GOT3 (cell line): ENCODE measurements at places on chromosomes 13 and 19.

GRCh38 chr13:113962386-113962785 is 11.5 kb downstream of the C13orf46 start:
- no peak for DNase-seq

- no peak for DNase-seq
Measured at GRCh38 chr19:18428787-18429674, 8.9 kb downstream of the ISYNA1 start.

DNA sequence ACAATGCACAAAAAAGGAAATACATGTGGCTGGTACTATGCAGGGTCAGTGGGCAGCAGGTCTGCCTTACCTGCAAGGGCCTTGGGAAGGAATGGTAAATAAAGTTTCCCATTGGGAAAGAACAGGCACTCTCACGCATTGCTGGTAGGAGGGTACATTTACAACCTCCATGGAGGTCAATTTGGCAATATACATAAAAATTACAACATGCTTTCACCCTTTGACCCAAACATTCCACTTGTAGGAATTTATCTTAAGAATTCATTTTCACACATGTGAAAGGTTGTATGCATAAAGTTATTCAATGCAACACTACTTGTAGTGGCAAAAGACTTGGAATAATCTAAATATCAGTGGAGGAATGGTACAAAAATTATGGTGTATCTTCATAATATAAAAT is 216.4 kb downstream of the DLEU7 start:
- no peak for DNase-seq

- DNase-seq, result no peak
Measured at GRCh38 chr13:105513448-105513847, 1022.0 kb downstream of the EFNB2 start.

DNA sequence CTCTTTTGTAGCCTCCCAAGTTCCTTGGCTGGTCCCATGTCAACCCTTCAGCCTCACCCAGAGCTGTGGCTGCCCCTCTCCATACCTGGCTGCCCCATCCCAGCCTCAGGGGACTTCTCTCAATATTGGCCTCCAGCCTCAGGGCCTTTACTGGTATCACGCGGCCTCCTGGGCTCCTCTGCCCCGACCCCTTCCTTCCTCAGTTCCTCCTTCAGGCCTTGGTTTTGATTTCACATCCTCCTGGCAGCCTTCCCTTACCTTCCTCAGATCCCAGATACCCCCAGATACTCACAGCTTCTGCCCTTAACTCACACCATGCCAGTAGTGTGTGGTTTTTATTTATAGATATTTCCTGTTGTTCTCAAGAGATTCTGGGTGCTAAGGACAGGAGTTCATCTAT is 12.8 kb upstream of the SCN1B start:
- no peak for DNase-seq

DNA sequence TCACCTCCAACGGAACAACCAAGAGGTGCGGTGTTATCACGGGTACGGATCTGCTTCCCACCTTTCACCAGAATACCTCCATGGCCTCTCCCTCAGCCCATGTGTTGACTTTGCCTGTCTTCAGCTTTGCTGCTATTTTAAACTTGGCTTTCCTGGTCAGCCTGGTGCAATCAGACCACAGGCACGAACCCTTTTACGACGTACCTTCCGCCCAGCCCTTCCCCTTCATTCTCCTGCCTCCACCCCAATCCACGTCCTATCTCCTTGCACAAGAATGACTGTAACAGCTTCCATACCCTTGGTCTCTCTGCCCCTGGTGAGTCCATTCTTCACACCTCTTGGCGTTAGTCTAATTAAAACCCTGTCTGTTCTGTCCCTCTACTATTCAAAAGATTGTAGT is 431.7 kb downstream of the EFNB2 start:
- no peak for DNase-seq

- DNase-seq, result no peak
Measured at GRCh38 chr13:36154567-36155291, 23.5 kb upstream of the DCLK1 start.

DNA sequence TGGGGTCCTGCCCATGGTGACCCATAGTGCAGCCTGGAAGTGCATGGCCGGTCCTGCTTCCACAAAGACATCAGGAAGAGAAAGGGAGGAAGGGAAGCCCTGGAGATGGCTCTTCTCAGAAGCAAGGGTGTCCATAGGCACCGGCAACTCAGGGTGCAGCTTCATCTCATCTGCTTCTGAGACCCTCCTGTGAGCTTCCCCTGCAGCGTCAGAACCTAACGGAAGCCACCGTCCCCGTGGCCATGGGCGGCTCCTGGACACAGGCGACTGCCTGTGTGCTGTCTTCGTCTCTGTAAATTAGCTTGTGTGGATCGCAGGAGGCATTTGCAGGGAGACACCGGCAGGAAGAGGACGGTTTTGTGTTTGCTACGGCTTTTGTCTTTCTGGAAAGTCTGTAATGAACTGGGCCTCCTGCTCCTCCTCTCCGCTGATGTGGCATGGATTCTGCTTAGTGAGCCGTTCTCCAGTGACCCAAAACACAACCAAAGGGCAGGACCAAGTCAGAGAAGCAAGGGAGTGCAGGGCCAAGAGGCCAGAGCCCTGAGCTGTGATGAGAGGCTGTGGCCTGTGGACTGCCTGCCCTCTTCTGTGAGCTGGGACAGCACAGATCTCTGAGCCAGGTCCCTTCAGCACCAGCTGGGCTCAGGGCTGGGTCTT is 2.5 kb downstream of the ATP4B start:
- no peak for DNase-seq

DNA sequence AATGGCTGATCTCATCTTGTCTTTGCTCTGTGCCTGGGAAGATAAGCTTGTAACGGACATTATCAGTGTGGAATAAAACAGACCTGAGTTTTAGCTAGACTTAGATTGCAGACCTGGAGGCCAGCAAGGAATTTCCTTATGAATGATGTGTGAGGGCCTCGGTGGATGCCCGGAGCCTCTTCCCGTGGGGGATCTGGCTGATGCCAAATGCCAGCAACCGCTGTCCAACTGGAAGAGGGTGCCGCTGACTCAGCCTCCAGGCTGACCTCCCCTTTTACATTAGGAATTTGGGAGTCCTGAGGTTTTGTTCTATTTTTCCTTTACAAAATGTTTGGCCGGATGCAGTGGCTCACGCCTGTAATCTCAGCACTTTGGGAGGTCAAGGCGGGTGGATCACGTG is 19.6 kb upstream of the LILRA2 start:
- no peak for DNase-seq

DNA sequence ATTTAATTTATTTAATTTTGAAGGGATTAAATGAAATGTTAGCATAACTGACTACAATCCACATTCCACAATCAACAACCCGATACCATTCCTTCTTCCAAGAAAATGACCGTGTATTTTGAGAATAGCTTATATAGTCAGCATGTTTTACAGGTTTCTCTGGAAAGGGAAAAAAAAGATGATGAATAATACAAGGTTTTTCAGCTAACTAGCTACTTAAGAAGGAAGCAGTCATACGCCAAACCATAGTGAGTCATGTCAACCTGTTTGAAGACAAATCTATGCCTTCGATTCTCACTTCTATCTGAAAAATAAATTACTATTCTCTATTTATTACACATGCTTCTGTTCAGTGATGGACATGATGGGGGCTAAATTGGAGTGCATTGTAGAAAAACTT is 258.6 kb downstream of the EFNB2 start:
- DNase-seq, result no peak

DNA sequence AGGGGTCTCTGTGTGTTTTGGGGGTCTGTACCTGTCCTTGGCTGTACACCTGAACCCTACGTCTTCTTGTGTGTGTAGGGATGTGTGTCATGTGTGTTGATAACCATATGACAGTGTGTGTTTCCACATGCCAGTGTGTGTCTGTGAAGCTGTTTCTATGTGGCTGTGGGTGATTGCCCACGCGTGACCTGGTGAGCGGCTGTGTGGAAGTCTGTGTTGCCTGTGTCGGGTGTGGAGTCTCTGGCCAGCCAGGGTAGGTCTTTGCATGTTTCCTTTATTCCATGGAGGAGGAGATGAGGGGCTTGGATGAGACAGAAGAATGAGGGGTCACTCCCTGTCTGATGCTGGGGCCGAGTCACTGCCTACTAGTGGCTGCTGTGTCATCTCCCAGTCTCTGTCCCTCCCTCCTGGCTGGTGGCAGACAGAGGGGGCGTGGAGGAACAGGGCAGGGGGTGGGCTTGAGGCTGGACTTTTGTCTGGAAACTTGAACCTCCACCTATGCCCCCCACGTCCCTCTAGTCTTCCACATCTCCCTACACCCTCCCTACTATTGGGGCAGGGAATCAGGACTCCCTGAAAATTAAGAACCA is 2.8 kb upstream of the FOSB start:
- no peak for DNase-seq

DNA sequence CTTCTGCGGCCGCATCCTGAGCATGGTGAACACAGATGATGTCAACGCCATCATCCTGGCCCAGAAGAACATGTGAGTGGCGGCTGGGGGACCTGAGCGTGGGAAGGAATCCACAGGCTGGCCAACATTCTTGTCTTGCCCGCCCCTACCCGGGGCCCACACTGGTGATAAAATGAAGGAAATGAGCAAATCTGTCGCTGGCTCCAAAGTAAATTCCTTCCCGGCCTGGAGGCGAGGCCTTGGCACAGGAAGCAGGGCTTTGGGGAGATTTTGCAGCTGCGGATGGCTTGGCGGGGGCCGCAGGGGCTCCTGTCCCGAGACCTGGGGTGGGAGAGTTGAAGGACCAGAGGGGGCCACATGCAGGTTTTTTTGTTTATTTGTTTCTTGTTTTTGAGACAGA is 4.4 kb downstream of the KXD1 start:
- no peak for DNase-seq

- DNase-seq, result no peak
Measured at GRCh38 chr13:102018716-102019115, 383.1 kb downstream of the FGF14 start.

DNA sequence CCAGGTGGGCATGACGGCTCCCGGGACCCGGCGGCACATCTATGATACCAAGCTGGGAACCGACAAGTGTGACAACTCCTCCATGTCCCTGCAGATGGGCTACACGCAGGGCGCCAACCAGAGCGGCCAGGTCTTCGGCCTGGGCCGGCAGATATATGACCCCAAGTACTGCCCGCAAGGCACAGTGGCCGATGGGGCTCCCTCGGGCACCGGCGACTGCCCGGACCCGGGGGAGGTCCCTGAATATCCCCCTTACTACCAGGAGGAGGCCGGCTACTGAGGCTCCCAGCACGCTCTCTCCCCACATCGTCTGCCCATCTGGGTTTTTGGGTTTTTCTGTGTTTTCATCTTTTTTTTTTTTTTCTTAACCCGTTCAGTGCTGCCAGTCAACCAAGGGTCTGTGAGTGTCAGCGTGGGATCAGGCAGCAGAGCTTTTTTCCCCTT is 2.3 kb upstream of the ABCA7 start:
- no peak for DNase-seq
